ENCODE measurements at places on chromosomes 4 and X. TPM values are rescaled to one million over a fixed set of nuclear protein-coding genes. Genes with fewer than 3 reads are reported as not detected.

The F8A2 gene
- not detected for polyA plus RNA-seq

The GPR143 gene
- polyA plus RNA-seq = 4.9 TPM

The APOO gene
- 19.0 TPM for polyA plus RNA-seq

The PIGA gene
- polyA plus RNA-seq = 29.1 TPM

DNA sequence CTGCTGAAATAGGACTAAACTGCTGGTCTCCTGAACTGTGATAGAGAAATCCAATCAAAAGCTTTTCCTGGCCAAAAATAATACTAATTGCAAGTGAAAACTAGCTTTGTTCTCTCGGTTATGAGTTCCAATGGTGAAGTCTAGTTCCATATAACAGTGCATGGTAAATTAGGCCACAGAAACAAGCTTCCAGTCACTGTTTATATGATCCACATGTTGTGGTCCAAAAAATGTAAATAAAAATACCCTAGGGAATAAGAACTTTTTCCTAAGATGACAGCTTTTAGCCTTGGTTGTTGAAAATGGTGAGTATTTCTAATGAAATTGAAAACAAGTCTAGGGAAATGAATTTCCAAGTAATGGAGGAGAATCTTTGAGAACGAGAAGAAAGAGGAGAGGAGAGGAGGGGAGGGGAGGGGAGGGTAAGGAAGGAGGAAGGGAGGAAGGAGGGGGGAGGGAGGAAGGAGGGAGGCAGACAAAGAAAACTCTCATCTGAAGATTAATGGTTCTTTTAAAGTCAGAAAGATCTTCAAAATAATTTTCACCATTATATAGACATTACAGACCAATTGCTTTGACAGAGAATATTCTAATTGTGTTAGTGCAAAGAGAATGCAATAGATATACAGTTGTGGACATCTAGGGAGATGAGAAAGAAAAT lies 26.1 kb downstream of the PALLD start:
- DNase-seq = no peak

DNA sequence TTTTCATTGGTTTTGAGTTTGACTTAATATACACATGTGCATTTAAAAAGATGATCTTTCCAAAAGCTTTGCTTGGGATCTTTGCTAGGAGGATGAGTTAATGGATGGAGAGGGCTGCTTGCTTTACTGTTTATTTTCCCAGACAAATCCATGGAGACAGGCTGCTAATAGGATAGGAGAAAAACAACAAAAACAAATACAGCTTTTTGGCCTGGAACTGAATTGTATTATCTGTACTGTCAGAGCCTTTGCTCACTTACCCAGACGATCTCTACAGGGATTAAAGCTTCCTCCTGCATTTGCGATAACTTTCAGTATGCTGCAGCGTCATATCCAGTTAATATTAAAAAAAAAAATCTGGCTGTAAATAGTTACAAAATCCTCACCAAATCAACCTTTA lies 190.8 kb upstream of the NUDT6 start:
- DNase-seq = peak; percentile 66

DNA sequence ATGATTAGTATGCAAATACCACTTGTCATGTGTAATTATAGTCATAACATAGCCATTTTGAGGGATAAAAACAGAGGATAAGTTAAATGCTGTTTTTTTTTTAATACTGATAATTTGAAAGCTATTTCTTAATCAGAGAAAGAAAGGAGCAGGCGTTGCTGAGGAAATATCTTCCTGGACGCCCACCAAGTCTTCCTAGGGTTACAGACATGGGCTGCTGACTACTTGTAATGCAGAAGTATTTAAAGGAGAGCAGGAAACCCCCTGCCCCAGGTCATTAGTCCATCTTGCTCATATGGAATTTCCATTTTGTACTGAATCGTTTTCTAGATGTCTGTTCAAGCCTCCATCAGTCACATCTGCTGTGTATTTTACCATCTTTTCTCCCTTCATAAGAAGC lies 176.2 kb downstream of the ADGRL3 start:
- DNase-seq = no peak

- no peak for DNase-seq
Observed at GRCh38 chr4:48620093-48620492, 130.0 kb downstream of the ZAR1 start.

DNA sequence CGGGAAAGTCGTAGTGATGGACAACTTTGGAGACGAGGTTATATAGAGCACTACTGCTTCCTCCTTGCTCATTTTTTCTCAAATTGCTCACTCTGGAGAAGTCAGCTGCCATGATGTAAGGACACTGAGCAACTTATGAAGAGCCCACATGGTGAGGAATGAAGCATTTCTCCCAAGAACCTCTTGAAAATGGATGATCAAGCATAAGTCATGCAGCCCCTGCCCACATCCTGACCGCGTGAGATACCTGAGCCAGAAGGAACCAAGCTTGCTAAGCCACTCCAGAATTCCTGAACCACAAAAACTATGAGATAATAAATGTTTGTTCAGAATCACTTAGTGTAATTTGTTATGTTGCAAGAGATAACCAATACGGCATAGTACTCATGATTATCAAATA lies 42.8 kb downstream of the PDE5A start:
- DNase-seq = no peak

GRCh38 chr4:94590493-94590892 lies 138.8 kb downstream of the PDLIM5 start:
- no peak for DNase-seq

GRCh38 chr4:56360071-56360470 lies 27.2 kb downstream of the AASDH start:
- no peak for DNase-seq

DNA sequence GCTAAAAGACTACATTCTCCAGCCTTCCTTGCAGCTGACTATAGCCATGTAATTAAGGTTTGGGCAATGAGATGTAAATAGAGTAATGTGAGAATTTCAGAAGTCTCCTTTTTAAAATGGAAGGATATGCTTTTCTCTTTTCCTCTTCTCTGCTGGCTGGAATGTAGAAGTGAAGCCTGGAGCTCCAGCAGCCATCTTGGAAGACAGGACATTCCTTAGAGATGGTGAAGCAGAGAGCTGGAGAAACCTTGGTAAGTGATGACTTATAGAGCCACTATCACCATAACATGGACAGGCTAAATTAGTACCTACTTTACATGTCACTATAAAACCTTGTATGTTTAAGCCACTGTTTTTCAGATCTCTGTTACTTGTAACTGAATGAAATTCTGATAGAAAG lies 48.0 kb downstream of the RASL11B start:
- no peak for DNase-seq

DNA sequence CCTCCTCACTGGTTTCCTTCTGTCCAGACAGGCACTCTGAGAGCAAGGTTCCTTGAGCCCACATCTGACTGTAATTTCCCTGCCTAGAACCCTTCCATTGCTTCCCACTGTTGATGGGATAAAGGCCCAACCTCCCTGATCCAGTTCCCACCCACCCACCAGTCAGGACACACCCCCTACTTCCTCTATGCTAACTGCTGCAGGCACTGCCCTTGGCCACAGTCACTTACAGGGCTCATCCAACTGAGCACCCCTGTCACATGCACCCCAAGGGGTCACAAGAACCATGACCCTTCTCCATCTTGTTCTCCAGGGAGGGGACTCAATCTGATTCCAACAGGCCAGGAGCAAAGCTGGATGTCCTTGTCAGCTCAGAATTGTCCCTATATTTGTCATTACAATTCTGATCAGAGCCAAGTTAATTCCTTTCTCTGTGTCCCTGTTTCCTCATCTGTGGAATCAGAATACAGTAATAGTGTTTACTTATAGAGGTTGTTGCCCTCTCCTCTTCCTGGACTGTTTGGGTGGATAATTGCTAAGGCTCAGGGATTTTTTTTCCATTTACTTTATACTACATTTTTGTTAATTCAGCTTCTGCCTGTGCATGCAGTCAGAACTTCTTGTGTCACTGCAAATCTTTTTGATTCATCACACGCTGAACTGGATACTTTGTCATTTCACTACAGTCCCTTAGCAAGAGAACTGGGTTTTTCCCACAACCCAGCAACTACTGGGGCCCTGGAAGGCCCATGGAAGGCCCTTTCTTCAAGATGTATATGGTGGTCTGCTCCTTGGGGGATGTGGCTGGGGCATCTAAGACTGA lies 105.6 kb upstream of the MAMLD1 start:
- no peak for DNase-seq

- DNase-seq = no peak
Observed at GRCh38 chrX:13955095-13955647, 74.5 kb downstream of the GEMIN8 start.

DNA sequence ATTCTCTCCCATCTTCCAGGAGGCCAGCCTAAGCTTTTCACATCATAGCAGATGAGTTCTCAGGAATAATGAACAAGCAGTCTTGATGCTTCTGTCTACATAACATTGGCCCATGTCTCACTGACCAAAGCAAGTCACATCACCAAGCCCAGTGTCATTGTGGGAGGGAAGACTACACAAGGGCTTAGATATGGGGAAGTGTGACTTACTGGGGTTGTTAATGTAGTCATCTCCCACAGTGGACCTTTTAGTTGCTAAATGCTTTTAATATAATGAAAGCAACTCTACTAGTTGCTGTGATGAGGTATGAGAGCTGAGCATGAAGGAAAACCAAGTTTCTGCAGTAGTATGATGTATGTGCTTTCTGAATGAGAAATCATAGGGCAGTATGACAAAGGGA lies 40.5 kb downstream of the TSPAN7 start:
- DNase-seq = no peak

DNA sequence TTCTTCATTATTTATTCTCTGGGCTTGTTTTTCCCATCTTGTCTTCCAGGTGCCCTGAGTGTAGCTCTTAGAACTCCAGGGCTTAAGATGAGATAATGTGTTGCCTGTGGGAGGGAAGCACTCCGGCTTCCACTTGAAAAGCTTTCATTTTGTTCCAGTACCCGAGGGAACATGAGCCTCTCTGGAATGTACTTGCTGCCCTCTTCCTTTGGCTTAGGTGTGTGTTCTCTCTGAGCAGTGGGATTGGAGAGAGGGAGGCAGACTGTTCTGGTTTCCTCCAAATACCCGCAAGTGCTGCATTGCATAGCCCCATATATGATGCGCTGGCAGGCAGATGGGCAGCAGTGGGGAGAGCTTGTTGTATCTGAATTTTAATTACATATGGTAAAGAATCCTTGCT lies 861 bp upstream of the DTHD1 start:
- DNase-seq = peak; percentile 13

DNA sequence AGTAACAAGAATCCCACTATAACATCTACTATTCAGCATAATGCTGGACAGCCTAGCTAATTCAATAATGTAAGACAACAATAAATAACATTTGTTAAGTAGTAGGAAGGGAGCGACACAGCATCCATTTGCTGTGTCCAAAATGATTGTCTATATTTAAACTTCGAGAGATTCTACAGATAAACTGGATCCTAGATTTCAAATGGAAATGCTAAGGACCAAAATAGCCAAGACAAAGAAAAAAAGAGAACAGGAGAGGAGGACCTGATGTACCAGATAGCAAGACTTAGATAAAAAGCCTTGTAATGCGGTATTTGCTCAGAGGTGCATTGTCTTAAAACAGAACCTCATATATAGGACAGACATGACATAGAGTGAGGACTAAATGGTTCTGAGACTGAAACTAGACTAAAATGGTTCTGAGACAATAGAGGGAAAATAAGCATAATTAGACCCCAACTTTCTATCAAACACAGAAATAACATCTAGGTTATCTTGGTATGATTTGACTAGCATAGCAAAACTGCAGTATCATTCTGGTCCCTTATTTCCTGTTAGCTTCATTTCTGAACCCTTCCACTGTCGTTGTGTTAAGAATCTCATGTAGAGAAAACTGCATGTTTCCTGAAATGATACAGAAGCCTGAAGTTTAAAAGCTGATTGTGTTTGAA lies 3.8 kb downstream of the HPGDS start:
- DNase-seq = no peak

- no peak for DNase-seq
Observed at GRCh38 chrX:16700734-16701133, 11.7 kb downstream of the CTPS2 start.

DNA sequence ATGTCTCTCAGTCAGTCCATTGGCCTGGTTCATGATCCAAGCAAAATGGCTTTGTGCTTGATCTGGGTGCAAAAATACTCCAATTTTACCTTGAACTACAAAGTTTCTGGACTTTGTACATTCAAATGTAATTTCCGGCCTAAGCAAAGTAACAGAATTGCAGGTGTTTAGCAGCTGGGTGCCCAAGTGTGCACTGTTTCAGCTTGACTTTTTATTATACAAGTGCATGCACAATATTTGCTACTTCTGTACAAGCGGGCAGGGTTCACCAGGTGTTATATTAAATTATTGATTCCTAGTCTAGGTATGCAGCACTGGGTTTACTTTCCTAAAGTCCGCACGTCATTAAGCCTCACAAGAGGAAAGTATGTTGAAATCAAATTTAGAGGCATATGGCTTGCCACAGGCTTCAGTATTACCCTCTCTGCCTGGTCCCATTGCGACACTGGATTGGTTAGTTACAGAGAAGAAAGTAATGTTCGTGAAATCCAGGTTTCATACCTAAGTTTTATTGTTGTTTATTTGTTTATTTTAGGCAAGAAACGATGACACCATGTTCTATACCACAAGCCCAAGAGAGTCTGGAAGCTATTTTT lies 376.9 kb upstream of the CTSO start:
- DNase-seq = no peak

All from left lung (tissue), 14 donors.